ENCODE measurements at places on chromosomes 4 and X.

DNA sequence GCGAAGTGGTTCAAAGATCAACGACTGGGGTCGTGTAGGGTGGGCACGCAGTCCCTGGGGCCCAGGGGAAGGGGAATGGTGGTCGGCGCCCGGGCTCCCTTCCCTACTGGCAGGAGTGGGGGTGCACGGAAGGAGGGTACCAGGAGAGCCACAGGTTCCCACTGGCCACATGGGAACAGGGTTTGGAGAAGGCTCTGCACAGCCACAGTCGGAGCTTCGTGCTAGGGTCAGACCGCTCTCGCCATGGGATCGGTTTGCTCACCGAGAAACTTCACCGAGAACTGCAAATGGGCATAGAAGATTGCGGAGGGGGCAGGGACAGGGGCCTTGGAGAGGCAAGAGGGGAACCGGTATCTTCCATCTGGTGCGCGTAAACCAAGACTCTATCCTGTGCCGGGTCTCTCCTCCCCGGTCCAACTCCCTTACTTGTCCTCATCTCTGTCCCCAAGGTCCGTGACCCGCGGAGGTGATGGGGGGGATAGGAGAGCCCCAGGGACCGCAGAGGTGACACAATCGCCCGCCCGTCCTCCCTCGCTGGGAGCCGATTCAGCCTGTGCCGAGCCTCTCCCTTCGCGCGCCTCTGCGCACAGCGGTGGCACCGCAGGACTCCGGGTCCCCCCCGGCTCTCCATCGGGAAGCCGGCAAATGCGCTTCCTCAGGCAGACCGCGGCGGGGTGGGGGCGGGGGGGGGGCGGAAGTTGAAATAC lies 1.0 kb downstream of the SCD5 start:
- peak; percentile 62 for DNase-seq

- no peak for DNase-seq
Observed at GRCh38 chr4:123821861-123822260, 425.3 kb downstream of the SPRY1 start.

GRCh38 chr4:38662522-38663089 lies 1.4 kb upstream of the KLF3 start:
- no peak for DNase-seq

DNA sequence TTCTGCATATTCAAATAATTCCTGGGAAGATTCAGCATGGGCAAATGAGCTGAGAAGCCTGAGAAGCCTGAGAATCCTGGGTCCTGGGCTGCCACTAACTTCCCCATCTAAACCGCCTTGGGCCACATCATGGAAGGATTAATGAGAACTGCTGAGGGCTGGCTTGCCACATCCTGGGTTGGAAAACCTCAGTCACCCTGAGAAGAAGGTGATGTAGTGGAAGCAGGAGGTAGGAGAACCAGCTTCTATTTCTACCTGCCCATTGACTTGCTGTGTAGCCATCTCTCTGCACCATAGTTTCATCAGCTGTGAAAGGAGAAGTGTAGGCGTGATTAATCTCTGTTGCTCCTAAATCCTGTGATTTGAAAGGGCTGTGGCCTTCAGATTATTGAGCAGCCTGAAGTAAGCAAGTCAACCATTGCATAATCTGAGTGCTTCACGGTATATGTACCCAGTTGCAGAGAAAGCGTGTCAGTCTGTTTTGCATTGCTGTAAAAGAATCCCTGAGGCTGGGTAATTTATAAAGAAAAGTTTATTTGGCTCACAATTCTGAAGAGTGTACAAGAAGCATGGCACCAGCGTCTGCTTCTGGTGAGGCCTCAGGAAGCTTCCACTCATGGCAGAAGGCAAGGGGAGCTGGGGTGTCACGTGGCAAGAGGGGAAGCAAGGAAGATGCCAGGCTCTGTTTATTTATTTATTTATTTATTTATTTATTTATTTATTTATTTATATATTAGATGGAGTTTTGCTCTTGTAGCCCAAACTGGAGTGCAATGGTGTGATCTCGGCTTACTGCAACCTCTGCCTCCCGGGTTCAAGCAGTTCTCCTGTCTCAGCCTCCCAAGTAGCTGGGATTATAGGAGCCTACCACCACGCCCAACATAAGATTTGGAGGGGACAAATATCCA lies 140.9 kb upstream of the ATP6AP2 start:
- DNase-seq, result no peak

DNA sequence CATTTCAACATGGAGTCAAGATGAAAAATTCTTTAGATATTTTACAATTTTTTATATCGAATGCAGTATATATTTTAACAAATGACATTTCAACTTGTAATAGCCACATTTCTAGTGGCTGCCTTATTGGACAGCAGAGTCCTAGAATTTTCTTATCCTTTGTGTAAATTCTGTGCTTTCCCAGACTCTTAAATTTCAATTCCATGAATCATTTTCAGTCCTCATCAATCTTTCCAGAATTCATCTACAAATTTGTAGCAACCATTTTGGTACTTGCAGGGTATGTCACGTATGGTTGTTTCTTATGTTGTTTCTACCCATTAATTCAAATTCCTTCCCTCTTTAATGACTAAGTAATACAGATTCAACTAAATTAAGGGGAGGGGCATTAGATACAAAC lies 2.7 kb downstream of the PAICS start:
- no peak for DNase-seq

DNA sequence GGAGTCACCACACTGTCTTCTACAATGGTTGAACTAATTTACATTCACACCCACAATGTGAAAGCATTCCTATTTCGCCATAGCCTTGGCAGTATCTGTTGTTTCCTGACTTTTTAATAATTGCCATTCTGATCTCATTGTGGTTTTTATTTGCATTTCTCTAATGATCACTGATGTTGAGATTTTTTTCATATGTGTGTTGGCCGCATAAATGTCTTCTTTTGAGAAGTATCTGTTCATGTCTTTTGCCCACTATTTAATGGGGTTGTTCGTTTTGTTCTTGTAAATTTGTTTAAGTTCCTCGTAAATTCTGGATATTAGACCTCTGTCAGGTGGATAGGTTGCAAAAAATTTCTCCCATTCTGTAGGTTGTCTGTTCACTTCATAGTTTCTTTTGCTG lies 519.1 kb downstream of the STPG2 start:
- no peak for DNase-seq

- DNase-seq, result no peak
Observed at GRCh38 chrX:150258463-150259430, 104.4 kb upstream of the MAMLD1 start.

- DNase-seq, result no peak
Observed at GRCh38 chr4:27308379-27308778, 447.7 kb downstream of the STIM2 start.

GRCh38 chr4:1503583-1504471 lies 97.6 kb upstream of the NKX1-1 start:
- peak; percentile 34 for DNase-seq

DNA sequence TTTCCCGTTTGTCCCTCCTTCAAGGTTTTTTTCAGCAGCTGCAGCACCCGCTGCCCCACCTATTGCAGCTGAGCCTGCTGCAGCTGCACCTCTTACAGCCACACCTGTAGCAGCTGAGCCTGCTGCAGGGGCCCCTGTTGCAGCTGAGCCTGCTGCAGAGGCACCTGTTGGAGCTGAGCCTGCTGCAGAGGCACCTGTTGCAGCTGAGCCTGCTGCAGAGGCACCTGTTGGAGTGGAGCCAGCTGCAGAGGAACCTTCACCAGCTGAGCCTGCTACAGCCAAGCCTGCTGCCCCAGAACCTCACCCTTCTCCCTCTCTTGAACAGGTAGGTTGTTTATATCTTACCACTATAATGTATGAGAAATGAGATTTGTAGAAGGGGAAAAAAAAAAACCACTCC lies 4.5 kb downstream of the PRR27 start:
- no peak for DNase-seq

- no peak for DNase-seq
Observed at GRCh38 chr4:113154281-113154680, 104.8 kb downstream of the ANK2 start.

DNA sequence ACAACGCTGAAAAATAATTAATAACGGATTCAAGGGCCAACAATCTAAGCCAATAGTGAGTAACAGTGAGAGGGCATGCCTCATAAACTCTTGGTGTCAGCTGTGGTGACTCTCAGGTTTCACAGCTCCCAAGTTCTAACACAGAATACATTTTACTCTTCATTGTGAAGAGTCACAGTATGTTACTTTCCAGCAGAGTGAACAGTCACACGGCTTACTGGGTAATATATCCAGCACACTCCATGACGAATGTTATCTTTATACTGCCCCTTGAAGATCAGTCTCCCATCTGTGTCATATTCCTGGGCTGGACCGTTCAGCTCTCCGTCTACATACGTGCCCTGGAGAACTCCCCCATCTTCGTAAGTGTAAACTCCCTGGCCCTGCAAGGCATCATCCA lies 23.1 kb downstream of the SETD7 start:
- no peak for DNase-seq

GRCh38 chr4:139692309-139693012 lies 26.8 kb downstream of the MGST2 start:
- no peak for DNase-seq

DNA sequence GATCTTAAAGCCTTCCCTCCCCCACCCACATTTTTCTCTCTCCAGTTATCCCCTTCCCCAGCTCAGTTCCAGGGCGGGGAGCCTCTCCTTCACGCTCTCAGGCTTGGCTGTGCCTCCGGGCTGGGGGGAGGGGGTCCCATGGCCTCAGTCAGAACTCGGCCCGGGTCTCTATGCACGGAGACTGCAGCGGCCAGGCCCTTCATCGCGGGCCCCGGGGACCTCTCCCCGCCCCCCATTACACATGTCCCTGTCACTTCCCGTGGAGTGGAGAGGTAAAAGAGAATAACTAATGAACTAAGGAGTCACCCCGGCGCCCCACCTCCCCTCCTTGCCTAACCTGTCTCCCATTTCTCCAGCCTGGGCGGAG lies 838 bp upstream of the PRICKLE3 start:
- no peak for DNase-seq

GRCh38 chr4:75921910-75922309 lies 18.9 kb downstream of the NAAA start:
- DNase-seq, result no peak

- no peak for DNase-seq
Observed at GRCh38 chr4:146053891-146054290, 115.3 kb upstream of the ZNF827 start.

DNA sequence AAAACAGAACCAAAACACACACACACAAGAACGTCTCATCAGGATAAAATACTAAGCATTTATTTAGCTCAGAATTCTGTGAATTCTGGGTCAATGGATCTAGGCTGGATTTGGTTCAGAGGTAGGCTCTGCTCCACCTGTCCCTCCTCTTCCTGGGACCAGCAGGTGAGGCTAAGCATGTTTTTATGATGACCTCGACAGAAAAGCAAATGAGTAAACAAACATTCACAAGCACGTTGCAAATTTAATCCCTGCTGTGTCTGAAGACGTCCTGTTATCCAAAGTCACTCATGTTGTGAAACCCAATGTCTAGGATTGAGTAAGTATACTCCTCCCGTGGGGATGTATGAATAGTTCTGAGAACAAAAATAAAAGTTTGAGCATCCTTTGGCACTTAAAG lies 371.4 kb upstream of the TECRL start:
- no peak for DNase-seq

- DNase-seq, result no peak
Observed at GRCh38 chrX:40855411-40855810, 120.1 kb upstream of the MED14 start.

Data from mesothelial cell of epicardium (in vitro differentiated cells).